Activated CD4-positive, alpha-beta T cell treated with anti-CD3 and anti-CD28 coated beads for 1 hour (primary cell): ENCODE measurements at places on chromosomes 5 and 9.
A peak's percentile ranks its signal among the peaks of the same experiment; 100 is the strongest.

- peak; percentile 29 for DNase-seq
These were observed 1.1 kb downstream of the CTNNAL1 start for GRCh38 chr9:109012009-109012875.

- peak; percentile 30 for DNase-seq
These were observed 448 bp downstream of the RELL2 start for GRCh38 chr5:141637123-141637766.

DNA sequence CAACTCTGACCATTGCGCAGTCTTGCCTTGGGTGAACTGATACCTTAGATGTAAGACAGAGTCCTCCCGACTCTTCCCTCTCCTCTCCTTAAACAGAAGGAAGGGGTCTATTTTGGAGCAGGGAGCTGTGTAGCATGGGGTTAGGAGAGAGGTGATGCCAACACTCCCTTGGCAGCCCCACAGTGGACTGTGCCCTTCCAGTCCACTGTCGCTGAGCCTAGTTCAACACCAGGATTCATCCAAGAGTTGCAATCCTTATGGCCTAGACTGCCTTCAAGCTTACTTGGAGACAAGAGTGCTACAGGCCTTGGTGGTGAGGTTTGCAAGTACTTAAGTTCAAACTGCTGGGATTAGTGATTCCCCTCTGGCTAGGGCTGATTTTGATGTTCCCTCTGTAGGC lies 51.4 kb downstream of the NDUFAF2 start:
- no peak for DNase-seq

GRCh38 chr9:112844771-112845542 lies 45.7 kb downstream of the SLC46A2 start:
- DNase-seq: peak; percentile 52

GRCh38 chr5:135008556-135008955 lies 25.5 kb downstream of the PITX1 start:
- DNase-seq: no peak

DNA sequence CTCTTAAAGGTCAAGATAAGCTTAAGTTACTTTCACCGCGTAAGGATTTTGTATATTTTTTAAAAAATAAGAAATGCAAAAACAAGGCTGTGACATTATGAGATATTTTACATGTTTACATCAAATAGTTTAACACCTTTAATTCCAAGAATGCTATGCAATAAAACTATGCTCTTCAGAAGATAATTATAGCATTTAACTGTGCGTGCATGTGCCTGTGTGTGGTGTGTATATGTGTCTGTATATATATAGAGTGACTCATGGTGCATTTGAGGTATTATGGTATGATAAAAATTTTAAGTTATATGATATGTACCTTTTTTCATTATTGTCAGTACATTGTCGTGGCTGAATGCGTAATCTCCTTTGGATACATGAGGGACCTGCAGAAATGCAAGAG lies 539.3 kb downstream of the PDE4D start:
- no peak for DNase-seq

- no peak for DNase-seq
These were observed 227.1 kb downstream of the ARHGEF28 start for GRCh38 chr5:73853091-73853490.

- DNase-seq: no peak
These were observed 25.4 kb downstream of the SRFBP1 start for GRCh38 chr5:121987052-121987684.

- DNase-seq: no peak
These were observed 43.9 kb upstream of the GLIPR2 start for GRCh38 chr9:36092509-36093215.

DNA sequence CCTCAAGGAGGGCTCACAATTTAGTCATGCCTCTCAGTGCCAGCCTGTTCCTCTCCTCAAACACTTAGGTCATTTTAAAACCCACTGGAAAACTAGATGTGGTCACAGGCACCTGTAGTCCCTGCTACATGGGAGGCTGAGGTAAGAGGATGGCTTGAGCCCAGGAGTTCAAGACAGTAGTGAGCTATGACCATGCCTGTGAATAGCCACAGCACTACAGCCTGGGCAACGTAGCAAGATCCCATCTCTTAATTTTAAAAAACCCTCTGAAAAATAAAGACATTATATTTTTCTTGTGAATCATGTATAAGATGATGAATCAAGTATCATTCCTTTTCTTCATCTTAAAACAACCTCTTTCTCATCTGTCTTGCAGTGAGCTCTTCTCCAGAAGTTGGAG lies 45.8 kb downstream of the KLF4 start:
- DNase-seq: no peak

- DNase-seq: peak; percentile 12
These were observed 1.2 kb downstream of the JMY start for GRCh38 chr5:79236970-79237739.

DNA sequence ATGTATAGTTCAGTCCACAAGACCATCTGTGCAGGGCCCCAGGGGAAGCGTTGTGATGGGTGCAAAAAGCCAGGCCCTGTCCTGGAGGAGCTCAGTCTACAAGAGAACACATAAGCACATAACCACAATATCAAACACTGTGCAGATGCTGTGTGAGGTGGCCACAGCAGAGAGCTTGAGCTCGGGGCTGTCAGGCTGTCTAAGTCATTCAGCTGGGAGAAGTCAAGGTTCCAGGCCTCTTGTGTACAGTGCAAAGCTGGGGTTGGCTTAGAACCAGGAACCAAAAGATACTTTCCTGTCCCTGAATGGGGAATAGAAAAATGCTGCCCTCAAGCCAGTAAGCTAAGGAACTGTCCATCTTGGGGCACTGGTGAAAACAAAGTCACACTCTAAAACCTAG lies 75.0 kb downstream of the PRDM6 start:
- no peak for DNase-seq

DNA sequence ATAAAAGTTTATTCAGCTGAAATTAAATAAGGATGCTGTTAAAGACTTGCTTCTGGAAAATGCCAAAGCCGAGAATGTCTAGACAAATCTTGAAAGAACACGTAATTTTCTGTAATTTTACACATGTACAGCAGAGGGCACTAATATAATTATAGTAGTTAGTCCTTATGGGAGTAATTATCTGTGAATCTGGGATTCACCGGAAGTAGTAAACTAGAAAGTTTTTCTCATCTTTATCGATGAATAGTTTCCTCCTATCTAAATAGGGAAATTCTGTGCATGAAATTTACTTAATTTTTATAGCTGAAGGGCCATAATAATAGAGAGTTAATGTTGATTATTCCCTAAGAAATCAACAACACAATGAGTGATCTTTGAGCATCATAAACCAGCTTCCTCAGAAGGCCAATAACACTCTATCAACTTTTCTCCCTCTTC lies 18.4 kb upstream of the CNTLN start:
- no peak for DNase-seq

- DNase-seq: no peak
These were observed 148.4 kb upstream of the TRPM3 start for GRCh38 chr9:71269859-71270258.

DNA sequence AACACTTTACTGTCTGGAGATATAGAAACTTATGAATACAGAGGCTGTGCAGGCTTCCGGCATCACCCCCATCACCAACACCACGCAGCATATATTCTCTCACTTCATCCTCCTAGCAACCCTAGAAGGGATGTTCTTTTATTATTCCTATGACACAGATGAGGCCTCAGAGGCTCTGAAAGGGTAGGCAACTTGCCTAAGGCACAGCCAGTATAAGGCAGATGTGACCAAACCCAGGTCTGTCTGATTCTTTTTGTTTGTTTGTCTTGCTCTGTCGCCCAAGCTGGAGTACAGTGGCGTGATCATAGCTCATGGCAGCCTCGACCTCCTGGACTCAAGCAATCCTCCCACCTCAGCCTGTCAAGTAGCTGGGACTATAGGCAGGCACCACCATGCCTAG lies 22.8 kb upstream of the CORO2A start:
- no peak for DNase-seq

DNA sequence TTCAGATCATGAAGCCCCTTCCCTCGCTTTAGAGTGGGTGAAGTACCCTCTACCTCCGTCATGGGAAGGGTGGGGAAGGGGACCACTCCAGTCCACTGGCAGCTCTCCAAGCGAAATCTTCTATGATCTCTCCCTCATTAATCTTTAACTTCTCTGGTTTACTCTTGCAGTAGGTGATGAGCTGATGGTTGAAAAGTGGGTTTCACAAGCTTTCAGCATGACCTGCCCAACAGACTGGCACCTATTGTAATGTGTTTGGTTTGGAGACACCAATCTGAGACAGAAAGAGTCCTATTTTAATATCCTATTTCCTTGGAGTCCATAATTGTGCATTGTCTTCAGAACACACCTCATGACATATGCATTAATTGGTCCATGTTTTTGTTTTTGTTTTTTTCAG lies 70.8 kb upstream of the TGFBR1 start:
- DNase-seq: no peak

DNA sequence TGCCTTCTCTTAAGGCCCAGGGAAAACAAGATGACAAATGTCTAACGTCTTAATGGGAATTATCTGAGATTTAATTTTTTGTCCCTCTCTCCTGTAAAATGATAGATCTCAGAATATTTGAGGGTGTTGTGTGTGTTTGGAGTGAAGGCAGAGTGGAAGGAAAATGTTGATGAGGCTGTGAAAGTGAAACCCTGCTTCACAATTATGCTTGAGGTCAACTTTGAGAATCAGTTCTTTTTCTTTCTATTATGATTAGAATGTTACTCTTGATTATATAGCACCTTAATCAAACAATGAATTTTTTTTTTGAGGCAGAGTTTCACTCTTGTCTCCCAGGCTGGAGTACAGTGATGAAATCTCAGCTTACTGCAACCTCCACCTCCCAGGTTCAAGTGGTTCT lies 5.5 kb upstream of the LOX start:
- no peak for DNase-seq

GRCh38 chr5:42810834-42811590 lies 680 bp downstream of the SELENOP start:
- no peak for DNase-seq

DNA sequence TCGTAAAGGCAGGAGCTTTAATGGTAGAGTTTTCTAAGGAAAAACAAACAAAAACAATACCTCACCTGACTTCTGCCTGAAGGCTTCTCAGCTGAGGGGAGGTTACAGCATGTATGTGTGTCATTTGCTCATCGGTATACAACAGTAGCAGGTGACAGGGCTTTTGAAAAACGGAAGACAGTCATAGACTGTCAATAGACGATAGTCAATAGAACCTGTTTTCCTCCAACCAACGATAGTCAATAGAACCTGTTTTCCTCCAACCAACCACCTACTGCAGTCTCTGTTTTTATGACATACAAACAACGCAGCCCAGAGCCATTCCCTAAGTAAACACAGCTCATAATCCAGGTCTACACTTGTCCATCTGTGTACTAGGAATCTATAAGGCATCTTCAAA lies 74.6 kb downstream of the RETREG1 start:
- no peak for DNase-seq

- no peak for DNase-seq
These were observed 62.8 kb downstream of the TTLL11 start for GRCh38 chr9:122030357-122030756.

DNA sequence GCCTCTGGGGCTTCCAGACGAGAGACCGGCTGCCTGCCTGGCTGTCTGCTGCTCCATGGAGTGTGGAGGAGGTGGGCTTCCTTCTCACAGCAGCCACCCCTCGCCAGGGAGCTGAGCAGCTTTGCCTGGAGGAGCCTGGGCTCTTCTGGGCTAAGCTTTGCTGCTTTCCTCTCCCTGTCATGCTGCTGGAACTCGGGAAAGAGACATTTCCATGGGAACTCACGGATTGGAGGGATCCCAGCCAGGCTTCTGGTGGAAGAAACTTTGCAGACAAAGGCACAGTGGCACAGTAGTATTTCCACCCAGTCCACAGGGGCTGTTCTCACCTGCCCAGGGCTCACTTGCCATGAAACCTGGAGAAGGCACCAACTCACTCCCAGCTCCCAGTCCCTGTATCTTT lies 5.6 kb upstream of the NTNG2 start:
- DNase-seq: no peak

DNA sequence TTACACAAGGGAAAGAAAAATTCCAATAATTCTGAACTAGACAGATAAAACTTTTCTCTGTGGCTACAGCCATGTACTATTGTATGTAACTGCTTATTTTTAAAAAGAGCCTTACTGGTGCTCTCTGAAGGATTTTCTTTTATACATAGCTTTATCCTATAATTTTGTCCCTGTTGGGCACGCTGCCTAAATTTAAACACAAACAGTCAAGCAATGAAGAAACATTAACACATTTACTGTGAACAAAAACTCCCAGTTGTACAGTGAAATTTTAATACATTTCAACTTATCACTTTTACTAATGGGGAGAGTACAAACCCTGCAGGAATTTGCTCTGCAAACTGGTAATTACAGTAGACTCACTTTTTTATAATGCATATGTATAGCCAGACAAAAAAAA lies 273.3 kb downstream of the BNC2 start:
- DNase-seq: no peak

GRCh38 chr5:82164176-82164976 lies 113.8 kb downstream of the RPS23 start:
- DNase-seq: no peak

- no peak for DNase-seq
These were observed 313.9 kb upstream of the TLE4 start for GRCh38 chr9:79257790-79258351.

DNA sequence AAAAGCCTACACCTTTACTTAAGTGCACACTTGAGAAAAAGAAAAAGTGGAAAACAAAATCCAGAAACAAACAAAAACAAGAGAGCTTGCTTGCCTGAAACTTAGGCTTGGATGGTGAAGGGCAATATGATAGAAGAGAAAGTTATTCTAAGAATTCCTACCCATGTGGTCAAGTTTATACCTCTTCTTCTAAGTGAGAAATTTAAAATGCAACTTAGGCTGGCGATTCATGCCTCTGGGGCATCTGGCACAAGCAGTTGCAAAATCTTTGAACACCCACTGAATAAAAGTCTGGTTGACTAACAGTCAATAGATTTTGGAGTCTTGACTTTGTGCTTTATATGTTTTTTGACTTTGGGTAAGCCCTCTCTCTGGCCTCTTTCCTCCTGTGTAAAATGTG lies 239.6 kb downstream of the KDM4C start:
- DNase-seq: no peak

- no peak for DNase-seq
These were observed 300.7 kb upstream of the CLINT1 start for GRCh38 chr5:158159621-158160020.

- DNase-seq: no peak
These were observed 56.3 kb downstream of the DAB2IP start for GRCh38 chr9:121707477-121708424.
